ENCODE measurements at places on chromosomes 6 and 20. TPM values are rescaled to one million over a fixed set of nuclear protein-coding genes. Genes with fewer than 3 reads are reported as not detected.
A peak's percentile ranks its signal among the peaks of the same experiment; 100 is the strongest.

Gene CNBD2
- 2.1 TPM for total RNA-seq

DNA sequence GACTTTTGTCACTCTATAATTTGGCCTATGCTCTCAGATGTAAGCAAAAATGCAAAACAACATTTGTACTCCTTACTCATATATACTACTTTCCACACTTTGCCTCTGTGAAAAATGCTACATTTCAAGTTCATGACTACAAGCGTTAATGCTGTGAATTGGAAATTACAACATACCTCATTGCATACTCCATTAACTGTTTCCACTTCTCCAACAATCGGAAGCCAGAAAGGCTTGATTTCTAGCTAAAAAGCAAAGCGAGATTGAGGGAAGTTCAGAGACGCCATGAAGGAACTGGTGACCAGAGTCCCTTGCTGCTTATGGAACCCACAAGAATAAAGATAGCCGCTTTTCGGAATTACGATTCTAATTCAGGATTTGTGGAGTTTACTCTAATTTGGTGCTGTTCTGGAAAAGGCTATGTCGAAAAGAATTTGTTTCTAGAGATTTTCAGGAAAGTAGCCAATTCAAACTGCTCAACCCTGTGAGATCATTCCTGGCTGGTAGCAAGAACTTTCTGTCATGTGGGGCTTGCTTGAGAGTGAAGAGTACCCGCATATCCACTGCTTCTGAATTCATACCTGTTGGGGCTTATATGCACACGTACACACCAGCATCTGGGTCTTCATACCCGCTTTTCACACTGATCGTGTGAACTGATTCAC, 98.0 kb upstream of the CITED2 start:
- DNase-seq: no peak

DNA sequence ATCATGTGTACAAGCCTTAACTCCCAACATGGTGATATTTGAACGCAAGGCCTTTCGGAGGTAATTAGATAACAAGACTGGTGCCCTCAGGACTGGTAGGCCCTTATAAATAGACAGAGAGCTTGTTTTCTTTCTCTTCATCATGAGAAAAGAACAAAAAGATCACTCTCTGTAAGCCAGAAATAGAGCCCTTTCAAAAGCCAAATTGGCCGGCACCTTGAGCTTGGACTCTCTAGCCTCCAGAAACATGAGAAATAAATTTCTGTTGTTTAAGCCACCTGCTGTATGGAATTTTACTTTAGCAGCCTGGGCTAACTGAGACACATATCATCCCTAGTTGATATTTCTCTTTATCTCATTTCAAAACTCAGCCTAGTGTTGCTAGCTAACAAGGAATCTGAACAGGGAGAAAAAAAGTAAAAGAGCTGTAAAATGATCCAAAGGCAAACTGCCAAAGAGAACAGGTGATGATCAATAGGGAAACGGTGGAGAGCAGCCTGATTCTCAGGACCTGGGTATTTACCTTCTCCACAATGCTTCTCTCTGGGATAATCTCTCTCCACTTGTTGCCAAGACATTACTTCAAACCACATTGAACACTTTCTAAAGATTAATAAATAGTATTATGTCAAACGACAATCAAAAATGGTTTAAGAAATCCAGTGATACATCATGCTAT, 6.1 kb downstream of the COL21A1 start:
- DNase-seq: no peak

Gene SUMO4
- 0.36 TPM for total RNA-seq

GRCh38 chr6:42498473-42499128, 46.9 kb upstream of the TRERF1 start:
- peak; percentile 49 for DNase-seq

GRCh38 chr6:43503443-43503842, 6.7 kb downstream of the LRRC73 start:
- no peak for DNase-seq

DNA sequence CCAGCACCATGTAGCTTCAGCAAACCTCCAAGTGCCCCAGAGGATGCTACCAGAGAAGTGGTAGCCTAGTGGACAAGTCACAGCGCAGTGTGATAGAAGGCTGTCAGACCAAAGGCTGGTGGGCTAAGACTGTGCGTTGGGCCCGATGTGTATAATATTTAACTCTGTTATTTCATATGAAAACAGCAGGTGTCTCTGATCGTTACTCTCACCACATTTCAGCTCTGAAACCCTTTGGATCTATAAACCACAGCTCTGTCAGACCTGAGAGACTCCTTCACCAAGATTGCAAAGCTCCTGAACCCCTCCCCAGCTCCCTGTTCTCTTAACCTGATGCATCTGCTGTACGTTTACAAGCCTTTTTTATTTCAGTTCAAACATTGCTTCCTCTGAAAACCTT, 43.8 kb downstream of the ISM1 start:
- DNase-seq: no peak

DNA sequence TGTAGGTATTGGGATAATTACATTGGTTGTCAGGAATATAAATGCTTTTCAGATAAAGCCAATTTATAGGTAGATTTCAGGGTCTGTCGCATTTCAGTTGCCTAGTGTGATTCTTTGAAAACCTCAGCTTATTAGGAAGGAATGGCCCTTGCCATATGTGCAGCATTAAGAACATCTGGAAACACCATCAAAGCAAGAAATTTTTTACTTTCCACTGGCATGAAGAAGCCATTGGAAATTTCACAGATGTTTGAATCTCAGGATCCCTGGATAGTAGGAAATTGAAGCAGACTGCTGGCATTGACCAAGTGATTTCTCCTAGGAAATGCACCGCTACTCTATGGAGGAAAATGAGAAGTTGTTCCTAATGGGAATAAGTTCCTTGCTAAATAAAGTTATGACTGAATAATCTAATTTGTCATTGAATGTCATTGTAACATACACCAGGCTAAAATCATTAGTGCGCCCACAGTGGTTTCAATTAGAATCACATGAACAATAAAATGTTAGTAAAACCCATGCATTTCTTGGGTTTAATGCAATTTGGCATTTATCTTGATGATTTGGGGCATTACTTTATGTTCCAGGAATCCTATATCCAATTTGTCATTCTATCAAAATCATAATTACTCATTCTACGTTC, 950.1 kb downstream of the EPHA7 start:
- no peak for DNase-seq

Gene PCK1
- total RNA-seq: 0.37 TPM

DNA sequence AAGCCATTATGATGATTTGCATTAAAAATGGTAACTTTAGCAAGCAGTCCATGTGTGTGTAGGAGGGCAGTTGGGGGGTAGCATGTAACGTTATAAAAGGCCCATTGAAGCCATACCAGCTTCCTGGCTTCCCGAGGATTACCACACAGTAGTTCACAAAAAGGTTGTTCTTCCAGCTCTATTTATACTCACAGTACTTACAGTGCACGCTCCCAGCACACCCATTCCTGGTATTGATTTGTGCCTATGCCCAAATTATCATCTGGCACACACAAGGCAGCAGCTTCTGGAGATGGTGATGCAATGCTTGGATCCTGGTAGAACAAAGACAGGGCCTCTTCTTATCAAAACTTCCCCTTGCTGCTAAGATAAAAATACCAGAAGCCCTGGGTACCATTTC, 436.8 kb downstream of the HAO1 start:
- DNase-seq: no peak

DNA sequence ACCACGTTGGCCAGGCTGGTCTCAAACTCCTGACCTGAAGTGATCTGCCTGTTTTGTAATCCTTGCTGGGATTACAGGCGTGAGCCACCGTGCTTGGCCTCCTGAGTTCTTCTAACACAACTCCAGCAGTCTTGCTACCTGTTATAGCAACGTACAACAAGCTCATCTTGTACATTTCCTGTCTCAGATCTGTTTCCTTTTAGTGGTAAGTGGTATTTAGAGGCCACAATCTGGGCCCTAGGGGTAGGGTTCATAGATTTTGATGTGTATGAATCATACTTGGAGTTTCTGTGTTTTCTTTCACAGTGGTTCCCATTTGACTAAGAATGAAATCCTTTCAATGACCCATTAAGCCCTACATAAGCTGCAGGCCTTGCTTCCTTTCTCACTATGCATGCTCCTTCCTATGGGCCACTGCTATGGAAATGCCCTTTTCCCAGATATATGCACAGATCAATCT, 27.1 kb upstream of the SYNCRIP start:
- DNase-seq: no peak

Gene EPB41L1
- 11.1 TPM for total RNA-seq

GRCh38 chr6:101482606-101483005, 89.1 kb downstream of the GRIK2 start:
- no peak for DNase-seq

DNA sequence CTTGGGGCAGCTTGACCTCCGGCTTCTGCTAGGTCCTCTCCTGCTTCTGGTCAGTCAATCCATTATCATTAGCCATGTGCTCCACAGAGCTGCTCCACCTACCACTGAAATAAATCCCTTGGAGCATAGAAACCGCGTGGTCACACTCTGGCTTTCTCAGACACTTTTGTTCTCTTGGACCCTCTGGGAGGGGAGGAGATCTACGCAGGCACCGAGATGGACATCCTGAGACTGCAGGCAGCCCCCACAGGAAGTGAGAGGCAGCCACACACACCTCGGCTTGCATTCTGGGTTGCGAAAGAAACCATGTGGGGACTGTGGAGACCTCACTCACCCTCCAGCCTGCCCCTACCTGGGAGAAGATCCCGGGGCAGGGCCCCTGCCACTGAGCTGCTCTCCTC, 79.5 kb downstream of the FYN start:
- no peak for DNase-seq

Gene SNAI1
- 5.5 TPM for total RNA-seq

DNA sequence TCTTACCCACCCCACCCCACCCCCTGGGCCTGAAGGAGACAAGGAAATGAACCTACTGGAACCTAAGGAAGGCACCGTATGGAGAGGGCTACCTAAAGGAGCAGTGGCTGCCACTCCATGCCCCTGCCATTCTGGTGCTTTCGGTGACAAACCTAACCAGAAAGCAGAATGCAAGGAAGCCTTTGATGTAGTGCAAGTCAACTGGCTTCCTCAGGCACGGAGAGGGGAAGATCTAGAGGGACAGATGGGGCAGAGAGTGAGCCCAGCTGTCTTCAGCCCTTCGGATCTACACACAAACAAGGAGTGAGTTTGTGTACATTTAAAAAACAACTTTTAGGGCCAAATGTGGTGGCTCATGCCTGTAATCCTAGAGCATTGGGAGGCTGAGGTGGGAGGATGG, 39.5 kb downstream of the PPP1R16B start:
- DNase-seq: no peak

DNA sequence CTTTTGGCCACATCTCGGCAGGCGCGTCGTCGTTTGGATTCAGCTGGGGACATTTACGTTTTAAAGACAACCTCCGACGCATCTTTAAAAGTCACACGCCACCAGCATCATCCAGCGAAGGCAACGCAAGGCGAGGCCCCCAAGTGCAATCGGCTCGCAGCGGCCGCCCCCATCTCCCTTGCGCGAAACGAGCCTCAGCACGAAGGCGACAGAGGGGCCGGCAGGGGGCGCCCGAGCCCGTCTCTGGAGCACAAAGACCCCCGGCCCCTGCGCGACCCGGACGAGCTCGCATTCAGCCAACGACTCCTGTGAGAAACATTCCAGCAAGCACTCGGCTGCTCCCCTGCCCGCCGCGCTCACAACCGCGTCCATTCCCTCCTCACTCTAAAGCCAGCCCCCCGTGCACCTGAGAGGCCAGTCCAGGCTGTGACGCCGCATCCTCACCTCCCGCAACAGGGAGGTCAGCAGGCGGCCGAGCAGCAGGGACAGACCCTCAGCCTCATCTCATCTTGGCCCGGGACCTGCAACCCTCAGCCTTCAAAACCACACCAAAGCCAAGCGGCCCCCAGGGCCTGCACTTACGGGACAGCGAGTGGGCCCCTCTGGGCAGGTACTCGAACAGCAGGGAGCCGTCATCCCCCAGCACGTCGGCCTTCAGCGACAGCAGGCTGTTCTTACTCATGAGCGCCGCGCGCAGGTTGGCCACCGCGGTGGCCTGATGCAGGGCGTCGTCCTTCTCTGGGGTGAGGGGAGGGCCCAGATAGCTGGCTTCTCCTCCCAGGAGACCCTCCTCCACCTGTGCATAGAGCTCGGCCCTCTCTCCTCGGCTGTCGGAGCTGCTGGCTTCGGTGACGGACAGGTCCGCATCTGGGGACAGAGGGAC, 35.8 kb downstream of the SLC2A4RG start:
- peak; percentile 55 for DNase-seq

Gene TINAG
- 0.25 TPM for total RNA-seq

Gene SRXN1
- total RNA-seq: 21.4 TPM

Gene RIPOR2
- 9.4 TPM for total RNA-seq

Gene ZSCAN23
- 1.5 TPM for total RNA-seq

GRCh38 chr20:45836841-45837240, 3.2 kb downstream of the SNX21 start:
- DNase-seq: no peak

DNA sequence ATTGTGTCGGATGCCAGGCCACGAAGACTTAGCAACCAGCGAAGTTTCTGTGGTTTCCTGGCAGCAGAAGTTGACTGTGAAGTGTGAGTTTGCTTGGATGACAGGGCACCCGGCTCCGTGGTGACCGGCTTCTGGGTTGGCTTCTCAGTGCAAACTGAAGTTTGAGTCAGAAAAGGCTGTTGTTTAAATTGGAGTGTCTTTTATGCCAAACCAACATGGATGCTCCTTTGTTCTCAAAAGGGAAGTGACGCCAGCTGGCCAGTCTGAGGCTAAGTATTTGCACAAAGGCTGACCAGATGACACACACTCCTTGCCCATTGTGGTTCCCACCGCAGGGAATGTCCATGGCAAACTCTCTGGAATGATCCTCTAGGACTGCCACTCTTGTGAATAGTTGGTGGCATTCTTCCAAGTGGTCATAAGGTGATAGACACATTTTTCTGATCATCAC, 164.8 kb upstream of the QKI start:
- no peak for DNase-seq

DNA sequence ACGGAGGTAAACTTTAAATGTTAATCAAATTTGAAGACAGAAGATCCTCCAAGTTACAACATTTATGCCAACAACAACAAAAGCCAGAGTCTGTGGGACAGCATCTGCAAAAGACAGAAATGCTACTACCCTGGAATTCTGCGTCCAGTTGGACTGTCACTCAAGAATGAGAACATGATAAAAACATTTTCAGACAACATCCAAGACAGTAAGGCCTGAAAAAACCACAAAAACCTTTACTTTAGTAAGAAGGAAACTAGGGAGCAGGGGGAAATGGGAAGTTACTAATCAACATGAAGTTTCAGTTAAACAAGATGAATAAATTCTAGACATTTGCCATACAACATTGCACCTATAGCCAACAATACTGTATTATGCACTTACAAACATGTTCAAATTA, 77.6 kb downstream of the MLIP start:
- no peak for DNase-seq

DNA sequence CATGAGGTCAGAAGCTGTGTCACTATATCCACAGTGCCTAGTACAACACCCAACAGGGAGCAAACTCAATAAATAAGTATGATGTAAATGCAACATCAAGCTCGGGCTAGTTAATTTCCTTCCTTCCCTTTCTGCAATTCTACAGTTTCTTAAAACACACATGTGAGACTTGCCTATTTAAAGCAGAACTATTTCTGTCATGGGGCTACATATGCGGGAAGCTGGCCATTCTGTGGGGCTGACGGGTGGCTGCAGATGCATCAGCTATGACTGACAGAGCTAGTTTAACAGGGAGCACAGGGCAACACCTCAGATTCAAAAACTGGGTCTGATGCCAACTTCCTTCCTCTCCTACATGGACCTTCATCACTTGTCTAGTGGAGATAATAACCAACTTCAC, 118.1 kb upstream of the ENPP5 start:
- DNase-seq: no peak

GRCh38 chr6:24972311-24972958, 36.7 kb upstream of the RIPOR2 start:
- no peak for DNase-seq

GRCh38 chr20:40488401-40488800, 200.6 kb downstream of the MAFB start:
- DNase-seq: no peak
